ENCODE measurements at places on chromosomes 7 and 10.

- no peak for DNase-seq
- no peaks in the 10 kb centered on the region for H3K36me3 ChIP-seq
- no peak overlapping the region for H3K27ac ChIP-seq
Observed at GRCh38 chr10:106914016-106914415, 250.5 kb downstream of the SORCS1 start.

DNA sequence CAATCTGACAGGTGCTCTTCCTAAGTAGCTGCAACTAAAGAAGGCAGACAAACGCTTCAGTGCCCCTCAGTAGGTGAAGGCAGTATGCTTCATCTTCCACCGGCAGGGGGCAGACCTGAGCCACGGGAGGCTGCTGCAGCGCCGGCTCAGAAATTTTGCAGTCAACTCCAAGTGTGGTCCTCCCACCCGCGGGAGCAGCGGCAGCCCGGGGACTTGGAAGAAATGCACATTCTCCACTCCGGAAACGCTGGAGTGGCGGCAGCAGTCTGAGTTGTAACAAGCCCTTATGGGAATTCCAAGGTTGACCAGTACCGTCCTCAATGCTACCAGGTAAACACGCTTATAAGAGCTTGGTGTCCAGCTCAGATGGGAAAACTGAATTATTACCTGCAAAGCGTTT, 3.4 kb downstream of the IGFBP3 start:
- peaks cover 20% of the 10 kb centered on the region for H3K27me3 ChIP-seq
- H3K4me3 ChIP-seq: no peak overlapping the region
- peaks cover 3% of the 10 kb centered on the region for H3K4me1 ChIP-seq

GRCh38 chr10:128780156-128780761, 654.0 kb upstream of the MKI67 start:
- H3K4me3 ChIP-seq: no peak overlapping the region
- H3K27ac ChIP-seq: no peak overlapping the region
- no peaks in the 10 kb centered on the region for H3K36me3 ChIP-seq
- H3K4me1 ChIP-seq: no peaks in the 10 kb centered on the region
- H3K27me3 ChIP-seq: no peaks in the 10 kb centered on the region

GRCh38 chr10:75159519-75159918, 48.1 kb downstream of the SAMD8 start:
- no peaks in the 10 kb centered on the region for H3K36me3 ChIP-seq
- H3K27ac ChIP-seq: no peak overlapping the region
- H3K4me3 ChIP-seq: no peak overlapping the region
- no peaks in the 10 kb centered on the region for H3K4me1 ChIP-seq
- DNase-seq: no peak
- H3K27me3 ChIP-seq: no peaks in the 10 kb centered on the region

DNA sequence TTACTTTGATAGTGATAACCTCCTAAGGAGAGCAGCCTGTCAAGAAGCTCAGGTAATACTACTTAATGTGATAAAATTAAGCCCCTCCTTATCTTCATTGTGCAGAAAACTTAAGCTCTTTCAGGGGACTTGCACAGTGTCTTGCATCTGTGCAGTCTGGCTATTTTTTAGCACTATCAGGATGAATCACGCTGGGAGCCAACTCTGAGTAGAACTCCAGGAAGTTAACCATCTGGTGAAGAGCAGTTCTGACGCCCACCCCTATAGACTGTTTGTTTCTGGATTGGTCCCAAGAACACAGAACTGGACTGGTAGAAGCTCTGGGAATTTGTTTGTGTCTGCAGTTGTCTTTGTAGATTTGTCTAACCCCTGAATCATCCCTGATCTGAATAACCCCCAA, 41.9 kb downstream of the AGK start:
- H3K36me3 ChIP-seq: peaks cover 21% of the 10 kb centered on the region
- no peaks in the 10 kb centered on the region for H3K4me1 ChIP-seq
- no peaks in the 10 kb centered on the region for H3K27me3 ChIP-seq

GRCh38 chr10:75525067-75525466, 93.6 kb downstream of the LRMDA start:
- no peak overlapping the region for H3K4me3 ChIP-seq
- no peak for DNase-seq
- no peaks in the 10 kb centered on the region for H3K4me1 ChIP-seq
- no peak overlapping the region for H3K27ac ChIP-seq
- peaks cover 4% of the 10 kb centered on the region for H3K27me3 ChIP-seq

DNA sequence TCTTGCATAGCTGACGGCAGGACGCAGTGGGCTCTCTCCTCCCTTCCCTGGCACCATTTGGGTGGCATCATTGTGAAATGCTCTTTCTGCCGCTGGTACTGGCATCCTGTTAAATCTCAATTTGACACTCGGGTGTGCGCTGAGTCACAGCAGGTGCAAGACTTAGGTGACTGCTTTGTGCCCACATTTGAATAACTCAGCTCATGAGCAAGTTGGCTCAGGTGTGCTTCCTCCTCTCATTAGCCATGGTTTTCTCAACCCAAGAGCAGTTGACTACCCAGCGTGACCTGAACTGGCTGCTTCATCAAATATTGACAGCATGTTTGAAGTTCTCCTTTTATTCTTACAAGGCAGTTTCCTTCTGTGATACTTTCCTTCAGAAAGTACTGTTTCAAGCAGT, 24.6 kb upstream of the NFE2L3 start:
- H3K36me3 ChIP-seq: no peaks in the 10 kb centered on the region
- no peak overlapping the region for H3K27ac ChIP-seq
- H3K27me3 ChIP-seq: no peaks in the 10 kb centered on the region
- H3K4me3 ChIP-seq: no peak overlapping the region
- DNase-seq: no peak

- H3K27me3 ChIP-seq: no peaks in the 10 kb centered on the region
- peaks cover 45% of the 10 kb centered on the region for H3K36me3 ChIP-seq
- no peak for DNase-seq
- H3K4me3 ChIP-seq: no peak overlapping the region
Observed at GRCh38 chr10:101624526-101625102, 36.5 kb downstream of the DPCD start.

GRCh38 chr10:74821501-74821900, 4.9 kb upstream of the KAT6B start:
- H3K36me3 ChIP-seq: no peaks in the 10 kb centered on the region
- H3K27me3 ChIP-seq: no peaks in the 10 kb centered on the region
- H3K4me3 ChIP-seq: no peak overlapping the region
- DNase-seq: no peak
- no peak overlapping the region for H3K27ac ChIP-seq
- H3K4me1 ChIP-seq: peaks cover 30% of the 10 kb centered on the region

GRCh38 chr10:29533696-29534285, 101.0 kb downstream of the SVIL start:
- H3K27ac ChIP-seq: no peak overlapping the region
- no peak for DNase-seq
- peaks cover 19% of the 10 kb centered on the region for H3K36me3 ChIP-seq
- H3K27me3 ChIP-seq: no peaks in the 10 kb centered on the region

GRCh38 chr7:4621396-4621795, 60.7 kb upstream of the FOXK1 start:
- no peak overlapping the region for H3K4me3 ChIP-seq
- H3K27ac ChIP-seq: no peak overlapping the region
- no peak for DNase-seq

GRCh38 chr7:5477723-5478531, 54.3 kb upstream of the TNRC18 start:
- no peaks in the 10 kb centered on the region for H3K4me1 ChIP-seq
- H3K36me3 ChIP-seq: peaks cover 8% of the 10 kb centered on the region
- no peak for DNase-seq
- H3K27me3 ChIP-seq: no peaks in the 10 kb centered on the region
- H3K27ac ChIP-seq: no peak overlapping the region

GRCh38 chr10:72639441-72639873, 13.6 kb upstream of the MICU1 start:
- no peaks in the 10 kb centered on the region for H3K36me3 ChIP-seq
- H3K4me1 ChIP-seq: no peaks in the 10 kb centered on the region
- no peak for DNase-seq

GRCh38 chr7:131720703-131721102, 164.3 kb upstream of the PODXL start:
- no peaks in the 10 kb centered on the region for H3K36me3 ChIP-seq
- DNase-seq: no peak
- no peak overlapping the region for H3K27ac ChIP-seq
- H3K4me3 ChIP-seq: no peak overlapping the region
- H3K4me1 ChIP-seq: no peaks in the 10 kb centered on the region

- peaks cover 17% of the 10 kb centered on the region for H3K27me3 ChIP-seq
- no peaks in the 10 kb centered on the region for H3K36me3 ChIP-seq
- H3K4me1 ChIP-seq: no peaks in the 10 kb centered on the region
- no peak overlapping the region for H3K27ac ChIP-seq
- no peak overlapping the region for H3K4me3 ChIP-seq
Observed at GRCh38 chr10:49613165-49613881, 514 bp upstream of the CHAT start.

DNA sequence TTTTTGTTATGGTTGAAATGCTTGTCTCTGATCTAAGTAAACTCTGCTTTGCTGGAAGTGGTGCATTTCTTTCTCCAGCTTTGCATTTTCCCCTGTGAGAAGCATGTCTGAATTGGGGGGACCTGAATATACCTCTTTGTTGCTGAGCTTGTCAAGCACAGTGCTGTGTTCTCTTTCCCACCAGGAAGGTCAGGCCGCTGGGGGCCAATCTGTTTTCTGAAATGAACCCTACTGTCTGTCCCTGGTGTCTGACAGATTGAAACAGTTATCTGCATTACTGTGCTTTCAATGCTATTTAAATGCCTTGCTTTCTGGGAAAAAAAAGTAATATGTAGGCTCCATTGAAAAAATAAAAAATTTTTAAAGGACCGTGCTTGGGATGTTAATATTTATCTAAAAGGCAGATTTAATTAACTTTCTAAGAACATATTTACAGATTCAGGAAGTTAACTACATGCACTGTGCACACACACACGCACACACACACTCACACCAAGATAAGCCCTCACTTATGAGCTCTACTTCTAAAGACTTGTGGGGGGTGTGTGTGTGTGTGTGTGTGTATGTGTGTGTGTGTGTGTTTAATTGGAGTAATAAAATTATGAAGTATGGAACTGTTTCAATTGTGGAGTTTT, 127.0 kb upstream of the FZD1 start:
- no peaks in the 10 kb centered on the region for H3K4me1 ChIP-seq
- no peak for DNase-seq
- no peaks in the 10 kb centered on the region for H3K36me3 ChIP-seq
- no peak overlapping the region for H3K27ac ChIP-seq

- peak overlapping the region; percentile 24 for H3K4me3 ChIP-seq
- H3K4me1 ChIP-seq: peaks cover 72% of the 10 kb centered on the region
- peak overlapping the region; percentile 83 for H3K27ac ChIP-seq
- no peaks in the 10 kb centered on the region for H3K27me3 ChIP-seq
Observed at GRCh38 chr7:130947792-130948580, 214.0 kb upstream of the KLF14 start.

DNA sequence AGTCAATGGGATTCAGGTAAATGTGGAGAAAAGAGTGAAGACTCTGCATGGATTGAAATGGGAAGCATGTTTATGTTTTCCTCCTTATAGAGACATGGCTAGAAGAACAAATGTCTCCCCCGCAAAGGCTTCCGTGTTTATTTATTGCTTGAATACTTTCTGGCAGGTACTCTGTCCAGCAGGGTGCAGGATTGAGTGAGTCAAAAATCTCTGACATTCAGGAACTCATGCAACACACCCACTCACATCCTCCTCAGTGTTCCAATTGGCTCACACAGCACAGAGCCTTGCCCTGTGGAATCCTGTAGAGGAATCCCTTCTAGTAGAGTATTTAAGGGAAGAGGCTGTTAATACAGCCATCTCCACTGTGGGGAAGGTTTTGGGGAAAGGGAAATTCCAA, 290.3 kb upstream of the VWC2 start:
- no peaks in the 10 kb centered on the region for H3K27me3 ChIP-seq
- no peak overlapping the region for H3K27ac ChIP-seq
- no peak overlapping the region for H3K4me3 ChIP-seq
- H3K4me1 ChIP-seq: no peaks in the 10 kb centered on the region
- DNase-seq: no peak

DNA sequence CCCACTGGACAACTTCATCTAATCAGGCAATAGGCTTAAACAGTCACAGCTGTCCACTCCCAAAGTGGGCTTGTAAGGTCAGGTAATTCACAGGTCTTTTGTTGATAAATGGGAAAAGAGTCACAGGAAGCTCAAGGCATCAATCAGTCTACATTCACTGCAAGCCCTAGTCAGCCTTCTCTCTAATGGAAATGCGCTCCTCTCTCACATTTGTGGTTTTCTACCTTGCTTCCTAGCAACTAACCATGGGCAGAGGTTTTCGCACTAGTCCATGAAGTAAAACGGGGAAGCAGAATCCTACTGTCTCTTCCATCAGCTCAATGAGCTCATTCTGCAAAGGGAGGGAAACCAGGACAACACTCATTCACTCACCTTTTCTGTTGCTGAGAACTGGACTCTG, 53.5 kb upstream of the APBB1IP start:
- no peaks in the 10 kb centered on the region for H3K36me3 ChIP-seq
- no peak overlapping the region for H3K27ac ChIP-seq
- no peaks in the 10 kb centered on the region for H3K27me3 ChIP-seq
- H3K4me1 ChIP-seq: no peaks in the 10 kb centered on the region
- no peak for DNase-seq

GRCh38 chr7:148772297-148773089, 73.8 kb downstream of the CUL1 start:
- peaks cover 17% of the 10 kb centered on the region for H3K4me1 ChIP-seq
- no peak overlapping the region for H3K4me3 ChIP-seq
- peaks cover 18% of the 10 kb centered on the region for H3K36me3 ChIP-seq
- DNase-seq: no peak

DNA sequence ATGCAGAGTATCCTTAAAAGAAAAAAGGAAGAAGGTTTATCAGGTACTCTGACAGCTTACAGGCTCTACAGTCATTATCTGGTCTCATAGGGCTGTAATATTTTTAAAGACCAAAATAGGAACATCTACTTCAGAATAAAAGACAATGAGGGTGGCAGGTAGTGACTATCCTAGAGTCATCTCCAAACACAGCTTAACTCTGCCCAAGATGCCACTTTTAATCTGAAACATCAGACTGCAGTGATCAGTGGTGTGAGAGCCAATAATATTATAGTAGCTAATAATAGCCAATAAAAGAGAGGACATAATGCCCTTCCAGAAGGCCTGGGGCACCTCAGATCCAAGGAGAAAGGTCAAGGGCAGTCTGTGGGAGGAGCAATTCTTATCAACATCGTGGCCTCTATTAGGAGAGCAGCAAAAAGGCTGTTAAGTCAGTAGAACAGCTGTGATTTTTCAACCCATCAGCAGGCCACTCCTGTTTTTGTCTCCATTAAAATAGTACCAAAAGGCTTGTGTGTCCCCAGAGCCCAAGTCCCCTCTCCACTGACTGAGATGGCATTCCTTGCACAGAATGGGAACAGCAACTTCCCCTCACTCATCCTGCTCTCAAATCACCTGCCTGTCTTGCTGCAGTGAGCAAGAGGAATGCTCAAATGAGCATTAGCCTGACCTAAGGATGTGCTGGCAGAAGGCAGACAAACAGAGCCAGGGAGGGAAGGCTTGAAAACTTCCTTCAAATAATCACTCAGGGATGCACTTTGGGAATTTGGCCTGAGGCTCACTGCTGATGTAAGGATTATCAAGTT, 20.7 kb upstream of the SPOCK2 start:
- no peaks in the 10 kb centered on the region for H3K36me3 ChIP-seq
- peaks cover 31% of the 10 kb centered on the region for H3K4me1 ChIP-seq
- peak overlapping the region; percentile 8 for H3K4me3 ChIP-seq
- H3K27ac ChIP-seq: peak overlapping the region; percentile 64

All from effector memory CD4-positive, alpha-beta T cell (primary cell).